B cell (primary cell): ENCODE measurements at places on chromosomes 13 and 19. TPM values are rescaled to one million over a fixed set of nuclear protein-coding genes. Genes with fewer than 3 reads are reported as not detected.

DNA sequence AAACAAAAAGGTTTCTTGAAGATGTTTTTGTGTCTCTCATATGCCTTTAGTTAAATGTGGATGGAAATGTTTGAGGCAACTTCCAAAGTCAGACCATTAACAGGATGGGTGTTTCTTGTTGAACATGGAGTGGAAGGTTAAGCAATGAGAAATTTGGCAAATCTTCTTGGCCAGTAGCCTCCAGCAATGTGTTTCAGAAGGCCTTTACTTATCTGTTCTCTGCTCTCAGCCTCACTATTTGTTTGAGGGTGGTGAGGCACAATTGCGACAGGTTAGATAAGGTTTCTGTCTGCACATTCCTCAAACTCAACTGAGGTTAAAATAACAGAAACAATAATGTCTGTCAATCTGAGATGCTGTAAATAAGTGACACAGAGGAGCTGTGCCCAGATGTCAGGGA lies 1019.0 kb downstream of the DIAPH3 start:
- DNase-seq, result no peak

- peak; percentile 74 for DNase-seq
Observed at GRCh38 chr19:12838182-12838885, at the start of gene MAST1. Gene MAST1, plus strand, starts transcription at chr19:12838515. Its CDS starts 58 bp downstream, at chr19:12838573.

DNA sequence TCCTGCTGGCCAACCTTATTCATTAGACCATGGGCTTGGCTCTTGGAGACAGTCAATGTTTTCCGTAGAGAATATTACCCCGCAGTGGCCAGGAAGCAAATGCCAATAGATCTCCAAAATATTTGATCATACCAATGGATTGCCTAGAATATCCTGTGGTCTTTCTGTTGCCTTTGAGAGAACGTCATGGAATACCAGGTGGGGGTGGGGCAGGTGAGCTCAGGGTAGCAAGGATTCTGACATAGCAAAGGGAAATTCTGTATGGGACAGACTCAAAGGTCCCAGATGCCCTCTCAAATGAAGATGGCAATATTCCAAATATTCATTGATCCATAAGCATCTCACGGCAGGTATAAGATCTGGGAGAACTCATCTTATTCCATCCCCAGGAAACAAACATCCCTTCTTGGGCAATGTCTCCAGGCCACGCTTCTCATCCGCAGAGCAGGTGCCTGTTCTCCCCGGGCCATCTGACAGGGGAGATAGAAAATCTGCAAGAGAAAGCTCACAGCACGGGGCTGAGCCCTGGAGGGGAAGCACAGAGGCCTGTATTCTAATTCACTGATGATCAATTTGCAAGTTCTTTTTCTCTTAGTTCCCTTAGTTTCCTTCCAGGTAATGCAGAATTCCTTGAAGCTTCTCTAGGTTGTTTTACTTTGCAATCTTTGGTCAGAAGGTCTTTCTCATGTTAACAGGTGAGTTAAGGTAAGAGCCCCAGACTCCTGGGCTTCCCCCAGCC lies 69.6 kb upstream of the TSHZ3 start:
- no peak for DNase-seq

DNA sequence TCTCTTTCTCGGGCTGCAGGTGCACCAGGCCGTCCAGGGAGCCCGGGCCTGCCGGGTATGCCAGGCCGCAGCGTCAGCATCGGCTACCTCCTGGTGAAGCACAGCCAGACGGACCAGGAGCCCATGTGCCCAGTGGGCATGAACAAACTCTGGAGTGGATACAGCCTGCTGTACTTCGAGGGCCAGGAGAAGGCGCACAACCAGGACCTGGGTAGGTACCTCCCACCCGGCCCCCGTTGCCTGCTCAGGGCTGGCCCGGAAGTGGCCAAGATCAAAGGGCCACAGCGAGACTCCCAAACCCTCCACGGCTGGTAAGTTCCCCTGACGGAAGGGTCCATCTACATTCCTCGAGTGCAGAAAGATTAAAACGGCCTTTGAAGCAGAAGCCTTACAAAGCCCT lies 55.1 kb downstream of the RAB20 start:
- no peak for DNase-seq

DNA sequence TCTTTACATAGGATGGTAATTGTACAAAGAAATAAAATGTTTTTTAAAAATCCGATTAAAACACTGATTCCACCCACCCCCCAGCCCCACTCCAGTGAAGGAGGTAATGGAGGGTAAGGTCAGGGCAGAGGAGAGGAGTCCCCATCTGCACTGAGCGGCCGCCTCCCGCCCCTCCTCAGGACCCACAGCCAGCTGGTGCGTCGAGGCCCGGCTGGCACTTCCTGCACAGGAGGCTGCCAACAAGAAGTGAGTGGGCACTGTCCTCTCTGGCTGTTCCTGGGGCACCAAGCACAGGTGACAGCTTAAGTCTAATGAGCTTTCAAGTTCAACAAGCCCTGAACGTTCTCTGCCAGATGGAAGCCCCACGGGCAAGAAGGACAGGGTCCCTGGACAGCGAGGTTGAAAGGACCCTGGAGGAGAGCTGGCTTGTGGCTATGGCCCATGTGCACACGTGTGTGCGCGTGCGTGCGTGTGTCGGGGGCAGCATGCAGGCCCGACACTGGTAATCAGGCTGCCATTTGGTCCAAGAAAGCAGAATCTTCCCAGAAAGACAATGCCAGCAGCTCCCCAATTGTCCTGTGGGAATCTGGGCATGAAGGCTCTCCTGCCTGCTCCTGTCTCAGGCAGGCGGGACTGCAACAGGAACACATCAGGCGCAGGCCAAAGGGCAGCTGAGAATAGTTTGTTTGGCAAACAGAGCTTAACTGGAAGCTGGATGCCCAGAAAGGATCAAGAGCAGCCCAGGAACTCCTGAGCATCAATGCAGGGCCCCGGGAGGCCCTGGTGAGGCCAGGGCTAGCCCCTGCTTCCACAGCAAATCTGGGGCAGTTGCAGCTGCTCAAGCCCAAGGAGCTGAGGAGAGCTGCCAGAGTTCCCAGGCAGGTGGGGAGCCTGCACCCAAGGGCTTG lies 15.1 kb upstream of the EPHX3 start:
- no peak for DNase-seq

MISP3 gene
- total RNA-seq, result 0.34 and 0.36 TPM in 2 replicates

DNA sequence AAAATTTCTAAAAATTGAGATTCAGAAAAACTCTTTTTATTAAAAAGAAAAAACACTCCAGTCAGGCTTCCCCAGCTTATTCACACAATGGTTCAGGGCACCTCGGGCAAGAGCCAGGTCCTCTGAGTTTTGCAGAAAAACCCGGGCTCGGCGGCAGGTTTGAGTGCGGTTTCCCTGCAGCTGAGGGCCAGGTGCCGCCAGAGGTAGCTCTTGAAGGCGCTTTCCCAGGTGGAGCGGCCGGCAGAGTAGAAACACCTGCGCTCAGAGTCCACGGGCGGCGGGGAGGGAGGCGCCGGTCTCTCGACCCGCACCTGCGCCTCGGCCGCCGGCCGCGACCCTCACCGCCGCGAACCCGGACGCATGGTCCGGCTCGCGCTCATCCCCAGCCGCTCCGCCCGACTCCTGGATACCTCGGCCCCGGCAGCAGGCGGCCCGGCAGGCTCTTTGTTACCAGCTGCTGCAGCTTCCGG lies 444 bp downstream of the PROSER1 start:
- no peak for DNase-seq

- no peak for DNase-seq
Observed at GRCh38 chr13:111389621-111390521, 69.4 kb downstream of the TEX29 start.

DNA sequence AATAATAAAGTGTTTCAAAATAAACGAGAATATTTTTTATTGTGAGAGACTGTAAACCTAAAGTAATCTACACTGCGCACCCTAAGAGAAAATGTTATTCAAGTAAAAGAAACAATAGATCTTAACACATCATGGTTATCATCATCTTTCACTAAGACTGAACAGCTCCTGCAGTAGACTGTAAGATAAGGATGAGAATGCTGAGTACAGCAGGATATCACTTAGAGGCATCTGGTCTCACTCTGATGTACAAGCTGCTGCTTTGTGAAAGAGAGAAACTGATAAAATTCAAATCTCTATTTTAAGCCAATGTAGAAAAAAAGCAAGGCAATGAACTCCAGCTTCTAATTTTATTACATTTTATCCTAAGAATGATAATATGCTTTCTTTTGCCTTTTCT lies 261.7 kb upstream of the HTR2A start:
- DNase-seq, result no peak

SELENOV gene
- total RNA-seq, result not detected in 2 replicates

CD37 gene
- total RNA-seq, result 1,880 and 1,998 TPM in 2 replicates

DNA sequence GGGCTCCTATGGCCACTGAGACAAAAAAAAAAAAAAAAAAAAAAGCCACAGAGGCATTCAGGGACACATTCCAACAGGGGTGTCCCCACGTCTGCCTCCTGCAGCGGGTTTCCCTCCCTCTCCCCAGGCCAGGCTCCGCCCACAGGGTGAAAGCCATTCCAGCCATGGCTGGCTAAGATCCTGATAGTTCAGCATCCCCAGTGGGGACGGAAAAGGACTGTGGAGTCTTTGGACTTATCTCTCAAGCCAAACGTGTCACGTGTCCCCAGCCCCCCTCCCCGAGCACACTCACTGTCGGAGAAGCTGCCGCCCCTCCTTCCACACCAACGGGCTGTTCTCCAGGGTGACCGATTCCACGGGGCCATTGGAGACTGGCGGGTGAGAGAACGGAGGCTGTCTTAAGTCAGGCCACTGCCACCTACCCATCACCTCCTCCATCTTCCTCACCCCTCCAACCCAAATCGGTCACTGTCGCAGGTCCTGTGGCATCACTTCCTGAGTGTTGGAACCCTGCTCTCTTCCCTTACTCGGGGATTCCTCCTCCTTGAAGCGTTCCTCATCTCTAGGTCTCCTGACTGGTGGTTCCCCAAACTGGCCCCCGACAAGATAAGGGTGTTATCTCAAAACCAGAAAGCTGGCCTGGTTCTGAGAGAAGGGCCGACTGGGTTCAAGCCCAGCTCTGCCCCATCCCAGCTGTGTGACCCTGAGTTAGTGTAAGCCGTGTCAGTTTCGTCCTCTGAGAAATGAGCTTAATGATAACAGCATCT lies 9.1 kb upstream of the FKRP start:
- DNase-seq, result no peak

DNA sequence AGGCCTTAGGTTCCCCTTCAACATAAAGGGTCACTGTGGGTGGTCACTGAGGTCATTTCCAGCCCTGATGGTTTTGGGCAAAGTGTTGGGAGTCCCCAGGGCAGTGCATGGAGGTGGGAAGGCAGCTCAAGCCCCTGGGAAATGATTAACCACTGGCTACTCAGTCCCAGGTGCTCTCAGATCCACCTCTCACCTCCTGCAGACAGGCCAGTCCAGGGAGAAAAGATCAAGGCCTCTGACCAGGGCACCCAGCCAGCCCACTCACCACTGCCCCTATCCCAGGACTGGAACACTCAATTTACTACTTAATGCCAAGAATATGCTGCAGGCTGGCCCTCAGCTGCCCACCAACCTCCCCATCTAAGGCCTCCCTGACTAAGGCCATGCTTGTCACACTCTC lies 1307.9 kb downstream of the UQCRFS1 start:
- no peak for DNase-seq

DNA sequence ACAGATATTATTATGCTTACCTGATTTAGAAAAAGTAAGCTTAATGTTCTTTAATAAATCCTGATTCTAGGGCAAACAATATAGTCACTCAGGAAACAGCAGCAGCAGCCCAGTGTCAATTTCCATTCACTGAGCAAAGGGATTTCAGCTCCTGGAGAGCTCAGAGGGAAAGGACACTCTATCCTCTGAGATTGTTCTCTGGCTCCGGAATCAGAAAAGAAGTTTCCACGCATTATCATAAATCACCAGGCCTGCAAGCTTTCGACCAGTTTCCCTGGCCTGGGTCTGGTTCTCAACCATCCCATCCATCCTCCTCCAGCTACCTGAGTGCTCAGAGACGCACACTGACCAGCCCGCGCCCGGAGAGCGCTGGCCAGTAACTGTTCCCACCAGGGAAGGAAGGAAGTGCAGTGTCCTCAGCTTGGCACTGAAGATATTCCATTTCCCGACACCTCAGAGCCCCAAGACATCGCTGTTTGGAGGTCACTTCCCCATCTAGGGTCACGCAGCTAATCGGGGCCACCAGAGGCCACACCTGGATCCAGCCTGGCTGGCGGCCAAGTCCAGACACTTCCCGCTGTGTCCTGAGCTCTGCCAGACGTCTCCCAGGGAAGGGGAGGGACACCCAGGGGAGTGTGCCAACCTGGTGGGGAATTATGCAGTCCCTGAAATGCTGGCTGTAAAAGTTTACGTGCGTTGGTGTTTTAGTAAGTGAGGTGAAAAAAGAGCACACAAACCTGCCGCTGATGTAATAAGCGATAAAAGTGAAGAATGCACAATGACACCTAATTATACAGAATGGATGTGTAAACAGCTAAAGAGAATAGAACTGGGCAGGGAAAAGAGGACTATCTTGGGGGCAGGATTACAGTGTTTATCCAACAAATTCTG lies 29.1 kb downstream of the EPS15L1 start:
- no peak for DNase-seq
